ELF-1 (cell line): ENCODE measurements at places on chromosomes 4 and X.

- DNase-seq: no peak
Measured at GRCh38 chr4:92733231-92733630, 429.5 kb downstream of the GRID2 start.

GRCh38 chr4:5930876-5931275, 38.0 kb upstream of the CRMP1 start:
- no peak for DNase-seq

- no peak for DNase-seq
Measured at GRCh38 chr4:75834772-75835154, 67.5 kb downstream of the PPEF2 start.

GRCh38 chrX:120452131-120452530, 17.0 kb downstream of the LAMP2 start:
- peak; percentile 54 for DNase-seq

DNA sequence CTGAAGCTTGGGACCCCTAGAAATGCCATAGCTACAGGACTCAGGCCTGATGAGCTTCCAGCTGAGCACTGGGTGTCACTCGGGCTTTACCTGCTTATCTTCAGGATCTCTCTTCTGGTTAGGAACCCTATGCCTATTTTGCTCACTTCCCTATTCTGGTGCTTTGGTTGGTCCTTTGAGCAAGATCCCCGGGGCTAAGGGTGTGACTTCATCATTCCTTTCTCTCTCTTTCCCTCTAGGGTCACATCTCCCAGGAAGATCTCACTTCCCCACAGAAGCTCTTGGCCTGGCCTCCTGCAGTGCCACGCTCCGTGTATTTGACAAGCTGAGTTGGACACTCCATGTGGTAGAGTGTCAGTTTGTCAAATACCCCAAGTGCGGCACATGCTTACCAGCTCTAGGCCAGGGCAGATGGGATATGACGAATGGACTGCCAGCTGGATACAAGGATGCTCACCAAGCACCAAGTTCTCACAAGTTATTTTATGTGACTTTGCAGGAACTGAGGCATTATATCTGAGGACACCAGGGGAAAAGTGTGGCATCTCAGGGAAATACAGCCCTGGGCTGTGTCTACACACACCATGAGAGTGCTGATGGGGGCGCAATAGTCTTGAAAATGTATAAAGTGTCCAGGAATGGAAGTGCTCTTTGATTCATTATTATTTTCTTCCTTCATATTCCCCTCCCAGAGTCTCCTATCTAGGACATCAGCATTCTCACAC, 21.1 kb downstream of the VSIG4 start:
- DNase-seq: no peak

GRCh38 chrX:155949098-155949497, 48.4 kb upstream of the IL9R start:
- no peak for DNase-seq

- no peak for DNase-seq
Measured at GRCh38 chr4:156971165-156971675, 379 bp downstream of the PDGFC start.
